Karpas-422 (cell line): ENCODE measurements at places on chromosomes 1 and 21. TPM values are rescaled to one million over a fixed set of nuclear protein-coding genes. Genes with fewer than 3 reads are reported as not detected.

DNA sequence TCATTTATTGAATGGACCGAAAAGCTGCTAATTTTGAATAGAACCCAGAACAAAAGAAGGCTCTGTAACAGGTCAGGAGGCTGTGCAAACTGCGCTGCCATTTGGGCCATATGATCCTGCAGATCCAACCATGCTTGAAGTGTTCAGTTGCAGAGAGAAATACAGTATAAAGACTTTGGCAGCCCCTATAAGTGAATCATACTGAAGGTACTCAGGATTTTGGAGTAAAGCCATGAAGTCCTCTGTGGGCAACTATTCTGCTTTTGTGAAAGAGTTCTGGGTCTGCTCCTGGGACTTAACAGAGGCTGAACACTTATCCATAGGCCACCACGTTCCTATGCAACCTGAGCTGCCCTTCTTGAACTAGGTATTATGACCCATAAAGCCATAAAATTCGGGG, 1613.6 kb upstream of the PRMT6 start:
- no peak for DNase-seq

GRCh38 chr1:208565756-208566440, 321.7 kb upstream of the PLXNA2 start:
- no peak for DNase-seq

- DNase-seq, result no peak
Observed at GRCh38 chr1:114319418-114319817, 165.7 kb upstream of the SYT6 start.

NUDT17 gene
- total RNA-seq, result 2.9 and 8.3 TPM in 2 replicates

DNA sequence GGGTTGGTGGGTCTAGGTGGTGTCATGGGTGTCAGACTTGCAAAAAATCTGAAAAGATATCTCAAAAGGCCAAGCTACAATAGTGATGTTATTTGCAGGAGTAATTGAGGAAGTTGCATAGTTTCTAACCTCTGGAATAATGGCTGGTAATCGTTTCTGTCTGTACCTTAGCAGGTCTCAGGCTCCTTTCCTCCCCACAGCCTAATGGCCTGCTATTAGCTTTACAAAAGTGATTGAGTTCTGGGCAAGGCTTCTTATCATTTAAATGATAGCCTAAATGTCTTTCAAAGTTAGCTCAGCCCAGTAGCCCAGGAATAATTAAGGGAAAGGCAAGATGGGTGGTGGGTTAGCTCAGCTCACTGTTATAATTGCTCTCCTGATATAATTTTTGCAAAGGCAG, 37.7 kb upstream of the IGSF5 start:
- no peak for DNase-seq

AGMAT gene
- 3.3 and 8.6 TPM in 2 replicates for total RNA-seq

CACHD1 gene
- not detected in 2 replicates for total RNA-seq

DNA sequence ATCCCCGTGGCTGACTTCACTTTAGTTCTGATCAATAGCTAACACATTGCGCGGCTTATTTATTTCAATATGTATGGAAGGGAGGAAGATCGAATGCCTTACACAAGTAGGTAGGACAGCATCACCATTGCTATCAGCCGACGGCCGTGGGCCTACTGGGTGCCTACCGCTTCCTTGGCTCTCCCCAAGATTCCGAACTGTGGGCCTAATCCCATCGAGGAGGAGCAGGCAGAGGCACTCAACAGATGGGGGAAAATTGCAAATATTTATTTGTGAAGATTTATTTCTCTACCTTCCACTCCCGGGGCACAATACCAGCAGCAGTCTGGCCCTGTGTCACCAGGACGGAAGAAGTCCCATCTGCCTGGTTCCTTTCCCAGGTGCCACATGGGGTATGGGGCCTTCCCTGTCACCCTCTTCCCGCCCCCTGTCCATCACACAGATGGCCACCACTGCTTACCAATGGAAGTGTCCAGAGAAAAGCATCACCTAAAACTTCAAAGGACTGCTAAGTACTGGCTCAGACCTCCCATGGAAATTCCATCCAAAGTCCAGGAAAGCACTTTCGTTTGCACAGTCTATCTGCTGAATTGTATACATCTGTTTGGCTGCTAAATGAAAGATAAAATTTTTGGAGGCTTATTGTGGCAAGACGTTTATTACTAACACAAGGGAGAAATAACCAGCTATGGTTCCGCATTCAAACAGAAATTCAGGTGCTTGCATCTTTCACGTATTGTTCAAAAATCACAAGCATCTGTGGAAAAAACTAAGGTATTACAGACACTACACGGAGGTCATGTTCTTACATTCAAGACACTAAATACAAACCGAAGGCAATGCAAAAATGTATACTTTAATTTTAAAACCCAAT, 11.8 kb downstream of the AGT start:
- DNase-seq, result no peak

CATSPERE gene
- total RNA-seq, result 0.26 TPM in 1 of 2 replicates, not detected in the other

DNA sequence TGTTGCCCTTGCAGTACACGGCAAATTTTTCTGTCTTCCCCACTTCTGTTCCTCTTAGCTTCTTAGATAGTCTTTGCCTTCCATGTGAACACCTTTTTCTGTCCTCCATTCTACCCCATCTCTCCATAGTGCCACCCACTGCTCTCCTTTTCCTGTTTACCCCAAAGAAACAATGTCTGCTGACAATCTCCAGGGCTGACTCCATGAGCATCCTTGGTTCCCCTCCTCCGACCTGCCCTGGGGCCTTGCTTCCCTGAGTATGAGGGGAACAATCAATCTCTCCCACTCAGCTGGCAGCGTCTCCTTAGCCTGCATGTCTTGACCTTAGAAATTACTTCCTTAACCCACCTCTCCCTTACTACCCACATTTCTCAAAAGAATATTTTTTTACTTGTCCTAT, 12.3 kb upstream of the MYBPHL start:
- DNase-seq, result no peak

LHX8 gene
- not detected in 2 replicates for total RNA-seq

- DNase-seq, result no peak
Observed at GRCh38 chr1:37100310-37100709, 66.0 kb upstream of the GRIK3 start.

GRCh38 chr1:197825541-197825940, 50.3 kb upstream of the DENND1B start:
- DNase-seq, result no peak

SPRR4 gene
- total RNA-seq, result not detected in 2 replicates

FAM110D gene
- not detected in 2 replicates for total RNA-seq

LIN9 gene
- total RNA-seq, result 7.8 and 22.0 TPM in 2 replicates

DNA sequence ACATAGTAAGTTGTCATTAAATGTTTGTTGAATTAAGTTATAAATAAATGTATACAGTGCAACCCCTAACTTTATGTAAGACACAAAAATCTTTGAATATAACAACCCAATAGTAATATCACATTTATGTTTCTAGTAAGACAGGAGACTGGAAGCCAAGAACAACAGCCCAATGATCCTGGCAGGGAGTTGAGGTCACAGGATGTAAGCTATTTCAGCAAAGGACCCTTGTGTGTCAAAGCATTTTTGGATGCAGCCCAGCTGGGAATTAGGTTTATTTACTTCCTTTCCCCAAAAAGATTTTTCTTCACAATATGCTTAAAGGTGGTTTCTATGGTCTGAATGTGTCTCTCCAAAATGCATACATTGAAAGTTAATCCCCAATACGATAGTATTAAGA, 34.0 kb upstream of the ABCA4 start:
- no peak for DNase-seq

DNA sequence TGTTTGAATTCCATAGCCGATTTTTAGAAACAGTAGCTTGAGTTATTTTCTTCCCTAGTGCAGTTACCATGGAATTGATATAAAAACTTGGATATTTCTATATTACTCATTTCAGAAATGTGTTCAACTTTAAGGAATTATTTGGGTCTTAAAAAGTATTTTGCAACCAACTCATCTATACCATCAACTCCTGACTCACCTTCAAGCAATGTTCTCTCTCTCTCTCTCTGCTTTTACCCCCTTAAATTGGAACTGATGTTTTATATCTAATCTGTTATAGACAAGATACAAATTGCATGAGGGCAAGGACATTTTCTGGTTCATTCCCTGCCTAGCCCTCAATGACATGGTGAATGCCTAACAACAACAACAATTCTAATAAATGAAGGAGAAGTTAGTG, 214.7 kb upstream of the NRIP1 start:
- DNase-seq, result no peak

DNA sequence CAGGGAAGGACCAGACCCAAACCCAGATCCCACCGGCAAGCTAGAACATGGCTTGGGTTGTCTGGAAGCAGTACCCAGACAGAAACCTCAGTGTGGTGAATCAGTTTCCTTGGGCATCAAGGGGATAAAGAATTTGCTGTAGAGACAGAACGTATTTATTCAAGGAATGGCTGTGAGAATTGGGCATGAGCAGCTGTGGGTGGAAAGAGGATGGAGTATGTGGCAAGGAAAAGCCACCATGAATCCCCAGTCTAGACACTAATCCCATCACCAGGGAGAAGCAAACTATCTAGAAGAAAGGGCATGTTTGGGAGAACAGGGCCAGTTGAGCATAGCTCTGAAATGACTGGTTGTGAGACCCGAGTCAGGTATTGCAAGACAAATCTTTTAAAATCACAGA, 109.2 kb downstream of the TOMM20 start:
- no peak for DNase-seq

DNA sequence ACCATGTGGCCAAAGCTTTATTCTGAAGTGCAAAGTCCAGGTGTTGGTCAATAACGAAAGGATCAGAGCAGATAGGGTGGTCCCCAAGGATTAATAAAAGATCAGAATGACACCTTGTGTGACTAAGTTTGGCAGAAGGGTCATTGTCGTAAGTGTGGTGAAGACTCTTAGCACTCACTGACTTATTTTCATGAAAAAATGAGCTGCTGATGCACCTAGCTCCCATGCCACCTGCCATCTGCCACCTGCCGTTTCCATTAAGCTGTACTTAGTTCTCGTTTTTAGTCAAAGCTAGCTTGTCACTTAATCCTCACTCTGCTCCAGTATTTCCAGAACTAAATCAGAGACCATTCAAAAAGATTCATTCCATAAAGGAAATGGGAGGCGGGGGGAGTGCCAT, 112.6 kb downstream of the SEC16B start:
- DNase-seq, result no peak
